ENCODE measurements at places on chromosomes 2 and 18. TPM values are rescaled to one million over a fixed set of nuclear protein-coding genes. Genes with fewer than 3 reads are reported as not detected.

DNA sequence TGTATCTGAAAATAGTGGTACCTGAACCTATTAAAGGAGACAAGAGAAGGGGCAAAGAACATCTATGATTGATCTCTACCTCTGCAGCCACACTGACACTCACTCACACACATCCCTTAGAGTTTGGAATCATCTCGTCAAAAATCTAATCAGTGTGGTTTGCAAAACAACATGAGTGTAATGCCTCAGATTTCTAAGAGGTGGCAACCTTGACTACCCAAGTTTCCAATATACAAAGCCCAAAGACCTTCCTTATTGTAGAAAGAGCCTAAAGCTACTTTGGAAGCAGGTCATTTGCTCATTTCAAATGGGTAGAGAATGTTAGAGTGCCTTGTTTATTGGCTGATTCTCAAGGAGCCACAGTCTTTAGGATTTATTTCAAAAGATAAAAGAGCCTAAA, 444.9 kb downstream of the ARHGAP15 start:
- DNase-seq, result no peak

Gene TEX44
- polyA plus RNA-seq, result not detected

Gene TYW5
- polyA plus RNA-seq, result 1.2 TPM

Gene ANKRD36C
- 1.2 TPM for polyA plus RNA-seq

DNA sequence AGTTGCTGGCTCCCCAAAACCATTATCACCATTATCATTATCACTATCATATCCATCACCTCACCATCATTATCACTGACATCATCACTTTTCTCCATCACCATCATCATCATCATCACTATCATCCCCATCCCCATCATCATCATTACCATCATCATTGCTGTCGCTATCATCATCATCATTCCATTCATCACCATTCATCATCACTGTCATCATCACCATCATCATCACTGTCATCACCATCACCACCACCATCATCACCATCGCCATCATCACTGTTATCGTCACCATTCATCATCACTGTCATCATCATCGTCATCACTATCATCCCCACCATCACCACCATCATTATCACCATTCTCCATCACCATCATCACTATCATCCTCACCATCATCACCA, 9.0 kb downstream of the HPCAL1 start:
- no peak for DNase-seq
